ENCODE measurements at places on chromosomes 2 and 18.

DNA sequence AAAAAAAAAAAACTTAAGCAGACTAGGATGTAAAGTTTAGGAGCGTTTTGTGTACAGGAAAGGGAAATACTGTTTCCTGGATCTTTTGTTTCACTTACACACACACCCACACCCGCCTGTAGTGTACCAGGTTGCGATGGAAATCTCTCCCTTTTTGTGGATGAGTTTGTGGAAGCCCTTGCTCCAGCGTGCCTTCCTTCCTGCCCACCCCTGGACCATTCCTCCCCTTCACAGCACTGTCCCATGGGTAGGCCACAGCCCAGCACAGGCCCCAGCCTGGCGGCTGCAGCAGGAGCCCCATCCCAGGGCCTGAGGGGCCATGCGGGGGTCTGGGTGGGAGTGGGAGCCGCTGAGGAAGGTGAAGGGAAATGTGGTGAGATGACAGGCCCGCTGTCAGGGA lies 15.1 kb downstream of the MALL start:
- no peak for DNase-seq

- no peak for DNase-seq
Measured at GRCh38 chr2:224671731-224672130, 44.4 kb downstream of the CCDC195 start.

DNA sequence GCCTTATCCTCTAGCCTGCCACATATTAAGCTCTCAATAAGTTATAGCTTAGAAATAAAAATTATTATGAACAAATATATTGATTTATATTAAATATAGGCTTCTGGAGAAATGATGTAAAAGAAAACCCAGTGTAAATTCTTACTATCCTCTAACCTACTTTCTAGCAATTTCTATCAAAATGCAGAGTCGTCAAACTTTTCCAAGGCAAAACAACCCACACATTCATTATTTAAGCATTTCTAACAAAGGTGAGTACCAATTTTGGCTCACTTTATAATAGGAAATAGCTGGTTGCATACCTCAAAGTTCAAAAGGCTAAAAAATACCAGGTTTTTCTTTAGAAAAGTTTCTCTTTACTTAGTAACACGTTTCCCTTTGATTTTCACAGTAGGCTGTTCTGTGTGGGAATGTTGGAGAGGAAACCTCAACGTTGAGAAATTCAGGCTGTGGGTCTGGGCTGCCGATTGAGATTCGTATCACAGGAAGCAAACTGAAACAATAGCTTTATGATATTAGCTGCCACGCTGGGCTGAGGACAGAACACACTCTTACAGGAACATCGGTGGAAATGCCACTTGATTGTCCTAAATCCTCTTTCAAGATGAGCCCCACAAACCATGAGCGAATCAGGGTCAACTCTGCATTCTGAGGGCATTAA lies 53.0 kb downstream of the EPAS1 start:
- DNase-seq, result no peak

GRCh38 chr2:118310681-118311429 lies 222.6 kb downstream of the INSIG2 start:
- DNase-seq, result no peak

DNA sequence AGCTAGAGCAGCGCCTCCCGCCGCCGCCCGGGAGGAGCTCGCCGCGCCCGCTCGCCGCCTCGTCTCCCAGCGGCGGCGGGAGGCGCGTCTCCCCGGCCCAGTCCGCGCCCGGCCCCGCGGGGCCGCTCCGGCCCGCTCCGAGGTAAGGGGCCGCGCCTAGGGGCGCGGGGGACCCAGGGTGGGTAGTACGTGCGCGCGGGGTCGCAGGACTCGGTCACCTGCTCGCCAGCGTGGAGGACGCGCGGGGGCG lies 259 bp downstream of the NPAS2 start:
- no peak for DNase-seq

- DNase-seq, result no peak
Measured at GRCh38 chr2:38201784-38202183, 125.8 kb upstream of the CYP1B1 start.

DNA sequence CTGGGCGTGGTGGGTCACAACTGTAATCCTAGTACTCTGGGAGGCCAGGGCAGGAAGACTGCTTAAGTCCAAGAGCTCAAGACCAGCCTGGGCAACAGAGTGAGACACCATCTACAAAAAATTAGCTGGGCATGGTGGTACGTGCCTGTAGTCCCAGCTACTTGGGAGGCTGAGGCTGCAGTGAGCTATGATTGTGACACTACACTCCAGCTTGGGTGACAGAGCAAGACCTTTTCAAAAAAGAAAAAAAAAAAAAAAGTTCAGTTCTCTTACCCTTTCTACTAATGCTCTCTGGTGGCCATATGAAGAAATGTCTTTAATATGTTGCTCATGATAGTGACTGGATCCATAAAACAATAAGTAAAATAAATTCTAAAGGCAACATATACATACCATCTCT lies 14.9 kb downstream of the TYW5 start:
- no peak for DNase-seq

DNA sequence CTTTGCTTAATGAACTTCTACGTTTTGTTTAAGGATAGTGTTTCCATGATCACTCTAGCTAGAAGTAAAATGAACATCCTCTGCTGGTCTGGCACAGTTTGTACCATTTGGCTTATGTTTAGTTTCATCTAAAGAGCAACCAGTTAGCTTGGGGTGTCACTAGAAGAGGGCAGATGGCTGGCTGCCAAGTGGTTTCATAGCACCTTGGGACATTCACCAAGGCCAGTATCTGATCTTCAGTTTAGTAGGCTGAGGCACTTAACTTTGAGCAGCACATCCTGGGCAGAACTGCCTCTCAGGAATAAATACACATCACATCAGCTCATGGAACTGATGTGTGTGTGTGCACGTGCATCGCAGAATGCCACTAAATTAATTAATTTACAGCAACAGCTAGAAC lies 68.4 kb downstream of the NXPH2 start:
- DNase-seq, result no peak

GRCh38 chr2:170088776-170089175 lies 89.2 kb upstream of the MYO3B start:
- no peak for DNase-seq

DNA sequence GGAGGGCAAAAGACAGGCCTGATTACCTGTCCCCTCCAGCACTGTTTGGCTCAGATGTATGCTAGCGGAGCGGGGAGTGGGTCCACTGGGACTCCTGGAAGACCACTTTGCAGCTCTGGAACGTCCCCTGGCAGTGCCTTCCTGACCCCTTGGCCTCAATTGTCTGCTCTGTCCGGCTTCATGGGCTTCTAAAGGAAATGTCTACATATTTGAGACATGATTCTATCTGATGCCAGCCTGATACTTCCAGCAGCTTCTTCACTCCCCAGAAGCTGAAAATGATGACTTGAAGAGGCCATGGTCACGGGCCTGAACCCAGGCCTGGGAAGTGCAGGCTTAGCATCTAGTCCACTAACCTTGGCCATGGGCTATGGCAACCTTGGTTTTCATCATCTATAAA lies 112.1 kb downstream of the ACAA2 start:
- no peak for DNase-seq
